ENCODE measurements at places on chromosomes 2 and 18.

GRCh38 chr2:67839668-67840067 lies 223.1 kb downstream of the C1D start:
- no peak for DNase-seq

DNA sequence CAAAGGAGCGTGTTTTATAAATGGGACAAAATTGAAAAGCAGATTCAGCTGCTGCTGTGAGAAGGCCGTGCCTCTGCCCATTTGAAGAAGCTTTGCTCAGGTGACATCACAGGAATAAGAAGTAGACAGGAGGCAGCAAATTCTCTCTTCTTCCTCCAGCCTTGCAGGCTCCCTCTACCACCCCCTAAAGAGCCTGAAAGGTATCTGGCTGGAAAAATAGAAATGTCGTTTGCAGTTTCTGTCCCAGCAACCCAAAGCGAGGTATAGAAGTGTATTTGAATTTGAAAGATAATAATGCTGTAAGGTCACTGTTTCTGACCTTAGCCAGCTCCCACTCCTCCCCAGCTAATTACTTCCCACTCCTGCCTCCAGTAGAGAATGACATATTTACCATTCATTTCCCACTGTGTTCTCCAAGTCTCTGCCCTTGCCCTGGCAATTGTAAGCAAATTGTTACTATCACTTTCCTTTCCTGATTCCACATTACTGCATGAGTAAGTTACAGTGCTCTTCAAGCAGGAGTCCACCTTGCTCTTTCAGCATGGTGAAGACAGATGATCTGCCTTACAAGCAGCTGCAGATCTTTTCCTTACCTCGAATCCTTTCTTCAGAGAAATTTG lies 56.8 kb upstream of the RASGRP3 start:
- DNase-seq, result no peak

DNA sequence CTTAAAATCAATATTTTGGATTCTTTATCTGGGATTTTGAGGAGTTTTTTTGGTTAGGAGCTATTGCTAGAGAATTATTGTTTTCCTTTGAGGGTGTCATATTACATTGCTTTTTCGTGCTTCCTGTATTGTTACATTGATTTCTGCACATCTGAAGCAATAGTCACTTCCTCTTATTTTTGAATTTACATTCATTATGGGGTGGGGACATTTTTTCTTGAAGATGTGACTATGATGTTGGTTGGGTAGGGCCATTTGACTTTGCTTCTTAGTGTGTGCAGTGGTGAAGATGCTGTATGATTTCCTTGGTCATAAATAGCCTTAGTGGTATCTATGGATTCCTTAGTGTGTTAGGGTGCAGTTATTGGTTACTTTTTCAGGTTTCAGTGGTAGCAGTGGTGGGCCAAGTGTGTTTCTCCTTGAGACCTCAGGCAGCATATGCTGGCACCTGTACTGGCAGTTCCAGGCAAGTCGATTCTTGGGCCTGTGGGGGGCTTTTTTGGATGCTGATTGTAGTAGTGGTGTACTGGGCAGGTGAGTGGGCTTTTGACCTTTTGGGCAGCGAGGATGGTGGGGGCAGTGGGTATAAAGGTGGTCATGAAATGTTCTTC lies 61.8 kb downstream of the ARHGAP25 start:
- DNase-seq, result no peak

DNA sequence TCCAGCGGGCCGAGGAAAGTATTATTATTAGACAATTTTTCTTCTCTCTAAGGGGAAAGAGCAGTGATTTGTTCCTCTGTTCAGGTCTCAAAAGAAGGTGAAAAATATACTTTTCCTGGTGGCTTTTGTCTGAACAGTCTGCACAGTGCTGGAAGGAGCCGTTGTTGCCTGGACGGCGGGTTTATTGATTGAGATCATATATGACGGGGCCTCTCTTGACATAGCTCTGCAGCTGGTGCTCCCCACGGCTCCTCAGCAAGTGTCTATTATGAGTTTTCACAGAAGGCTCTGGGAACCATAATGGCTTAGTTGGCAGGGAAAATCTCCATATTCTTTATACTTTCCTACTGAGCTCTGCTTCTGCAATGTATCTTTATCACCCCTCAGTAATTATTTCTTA lies 42.9 kb downstream of the FSHR start:
- no peak for DNase-seq

- DNase-seq, result no peak
Observed at GRCh38 chr2:120855855-120856405, 120.3 kb downstream of the GLI2 start.

DNA sequence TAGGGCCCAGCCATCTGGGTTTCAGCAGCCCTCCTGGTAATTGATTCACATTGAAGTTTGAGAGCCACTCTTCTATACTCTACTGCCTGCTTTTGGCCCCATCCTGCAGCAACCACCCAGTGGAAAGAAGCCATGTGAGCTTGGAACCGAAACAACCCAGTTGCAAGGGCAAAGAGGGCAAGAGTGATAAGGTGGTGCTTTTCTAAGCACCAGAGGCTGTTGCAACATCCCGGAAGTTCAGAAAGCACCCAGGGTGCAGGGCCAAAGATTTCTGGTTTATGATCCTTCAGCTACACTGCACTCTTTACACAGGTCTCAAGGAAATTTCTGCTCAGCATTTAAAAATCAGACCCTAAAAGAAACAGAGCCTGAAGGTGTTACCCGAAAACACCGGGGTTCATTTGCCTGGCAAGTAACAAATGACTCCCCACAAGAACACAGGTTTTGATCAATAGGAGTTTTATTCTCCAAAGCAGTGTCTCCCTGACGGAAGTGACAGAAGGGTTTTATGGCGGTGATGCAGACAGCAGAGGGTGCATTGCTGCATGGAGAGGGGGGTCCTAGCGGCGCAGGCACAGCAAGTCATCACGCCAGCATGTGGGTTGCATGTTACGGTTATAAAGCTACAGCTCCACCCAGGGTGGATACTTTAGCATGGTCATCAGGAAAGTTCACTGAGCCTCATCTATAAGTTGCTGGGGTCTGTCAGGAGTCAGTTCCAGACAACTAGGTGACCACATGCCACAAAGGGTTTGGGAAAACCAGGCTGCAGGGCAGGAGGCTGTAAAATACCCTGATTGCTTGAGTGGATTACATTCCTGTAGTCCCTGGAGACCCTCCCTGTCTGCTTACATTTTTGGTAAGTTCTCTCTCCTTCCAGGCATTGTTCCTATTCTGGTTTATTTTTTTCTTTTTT lies 28.8 kb upstream of the TMEM37 start:
- no peak for DNase-seq

GRCh38 chr2:41829052-41829451 lies 218.8 kb upstream of the PKDCC start:
- DNase-seq, result no peak

- DNase-seq, result no peak
Observed at GRCh38 chr2:173079141-173079540, 3.5 kb downstream of the MAP3K20 start.

GRCh38 chr2:19462256-19462645 lies 103.8 kb upstream of the OSR1 start:
- no peak for DNase-seq

DNA sequence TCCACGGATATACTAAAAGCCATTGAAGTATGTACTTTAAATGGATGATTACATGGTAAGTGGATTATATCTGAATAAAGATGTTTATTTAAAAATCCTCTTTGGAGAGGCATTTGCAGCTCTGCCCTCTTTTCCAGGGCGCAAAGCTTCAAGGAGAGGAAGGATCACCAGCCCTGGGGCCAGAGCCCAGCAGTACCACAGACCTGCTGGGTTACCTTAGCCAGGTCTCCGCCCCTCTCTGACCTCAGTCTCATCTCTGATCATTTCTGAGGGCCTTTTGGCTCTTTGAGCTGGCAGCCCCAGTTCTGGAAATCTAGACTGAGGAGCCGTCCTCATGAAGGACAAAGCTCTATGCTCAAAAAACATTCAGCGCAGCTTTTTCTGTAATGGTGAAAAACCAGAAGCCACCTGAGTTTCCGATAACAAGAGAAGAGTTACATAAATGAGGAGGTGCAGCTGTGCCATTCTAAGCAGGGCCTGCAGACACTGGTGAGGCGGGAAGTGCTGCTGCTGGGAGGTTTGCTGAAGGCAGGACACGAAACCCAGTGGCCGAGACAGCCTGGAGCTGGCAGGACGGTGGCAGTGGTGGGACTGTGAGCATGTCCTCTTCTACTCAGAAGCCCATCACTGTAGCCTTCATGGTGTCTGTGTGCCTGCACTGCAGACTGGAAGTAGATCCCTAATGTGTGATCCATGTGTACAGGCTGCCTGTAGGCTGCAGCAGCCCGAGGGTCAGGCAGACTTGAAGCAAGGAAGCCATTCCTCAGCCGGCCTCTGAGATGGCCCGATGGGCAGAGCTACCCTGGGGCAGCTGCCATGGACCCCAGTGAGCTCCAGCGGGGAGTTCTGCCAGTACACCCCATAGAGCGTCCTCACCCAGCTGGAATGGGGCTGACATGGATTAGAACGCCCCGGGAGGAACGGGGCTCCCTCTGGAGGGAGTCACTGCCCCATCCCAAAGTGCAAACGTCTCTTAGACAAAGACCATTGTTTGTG lies 27.7 kb downstream of the ADRA2B start:
- peak; percentile 7 for DNase-seq

GRCh38 chr2:226773291-226773690 lies 26.3 kb downstream of the IRS1 start:
- DNase-seq, result no peak

- no peak for DNase-seq
Observed at GRCh38 chr2:134314681-134315368, 61.0 kb downstream of the MGAT5 start.

DNA sequence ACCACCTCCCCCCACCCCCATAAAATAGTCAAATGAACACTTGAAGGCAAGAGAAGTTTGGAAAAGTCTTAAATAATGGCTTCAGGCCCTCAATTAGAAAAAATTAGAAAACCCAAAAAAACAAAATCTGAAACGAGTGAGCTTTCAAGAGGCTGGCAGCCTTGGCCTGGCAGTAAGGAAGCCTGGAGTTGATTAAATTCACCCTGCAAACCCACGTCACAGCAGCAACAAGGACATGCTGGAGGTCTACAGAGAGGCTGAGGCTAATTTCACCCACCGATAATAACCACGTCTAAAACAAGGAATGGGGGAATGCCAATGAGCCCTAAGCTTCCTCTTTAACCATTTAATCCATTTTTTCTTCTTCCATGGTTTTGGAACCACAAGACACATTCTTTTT lies 122.7 kb upstream of the SMAD7 start:
- no peak for DNase-seq

DNA sequence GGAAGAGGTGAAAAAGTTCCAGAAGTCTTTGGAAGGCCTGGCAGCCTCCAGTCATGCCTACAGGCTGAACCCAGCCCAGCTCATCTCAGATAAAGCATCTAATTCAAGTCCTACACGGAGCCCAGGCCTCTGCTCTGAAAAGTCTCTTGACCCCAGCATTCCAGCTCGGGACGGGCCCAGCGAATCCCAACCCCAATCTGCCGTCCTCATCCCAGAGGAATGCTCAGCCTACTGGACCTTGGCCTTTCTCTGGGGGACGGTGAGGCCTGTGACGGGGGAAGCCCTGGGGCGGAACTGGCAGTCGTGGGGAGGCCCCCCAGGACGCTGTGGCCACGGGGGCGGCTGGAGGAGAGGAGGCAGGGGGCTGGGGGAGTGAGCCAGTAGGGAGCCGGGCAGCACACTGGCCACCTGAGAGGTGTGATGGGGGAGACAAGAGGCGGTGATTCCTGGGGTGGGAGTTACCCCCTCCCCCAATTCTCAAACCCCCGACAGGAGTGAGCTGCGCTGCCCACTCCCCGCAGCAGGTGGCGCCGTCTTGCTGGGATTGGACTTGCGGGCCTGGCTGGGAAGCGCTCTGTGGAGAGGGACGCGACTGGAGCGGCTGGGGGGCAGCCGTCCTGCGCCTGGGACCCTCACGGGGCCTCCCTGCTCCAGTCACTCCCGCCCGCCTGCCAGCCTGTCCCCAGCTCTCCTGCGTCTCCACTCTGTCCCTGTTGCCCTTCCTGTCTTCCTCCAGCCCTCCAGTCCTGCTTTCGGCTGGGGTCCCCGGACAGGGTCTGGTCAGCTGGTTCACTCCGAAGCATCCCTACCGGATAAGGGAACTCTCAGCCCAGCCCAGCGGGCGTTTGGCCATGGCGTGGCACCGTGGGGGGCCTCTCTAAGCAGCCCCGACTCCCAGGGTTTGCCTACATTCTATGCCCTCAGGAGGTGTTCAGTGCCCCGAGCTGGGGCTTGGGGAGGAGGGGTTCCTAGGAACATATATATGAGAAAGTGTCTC lies 182.6 kb upstream of the HAAO start:
- DNase-seq, result peak; percentile 41

DNA sequence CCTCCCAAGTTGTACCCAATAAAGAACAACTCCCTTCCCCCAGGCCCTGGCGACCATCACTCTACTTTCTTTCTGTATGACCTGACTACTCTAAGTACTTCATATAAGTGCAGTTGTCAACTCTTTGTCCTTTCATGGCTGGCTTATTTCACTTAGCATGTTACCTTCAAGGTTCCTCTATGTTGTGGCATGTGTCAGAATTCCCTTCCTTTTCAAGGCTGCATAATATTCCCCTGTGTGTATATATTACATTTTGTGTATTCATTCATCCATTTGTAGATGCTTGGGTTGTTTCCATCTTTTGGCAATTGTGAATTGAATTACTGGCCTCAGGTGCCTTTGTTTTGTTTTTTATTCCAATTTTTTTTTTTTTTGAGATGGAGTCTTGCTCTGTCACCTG lies 181.9 kb upstream of the RAB12 start:
- DNase-seq, result no peak

DNA sequence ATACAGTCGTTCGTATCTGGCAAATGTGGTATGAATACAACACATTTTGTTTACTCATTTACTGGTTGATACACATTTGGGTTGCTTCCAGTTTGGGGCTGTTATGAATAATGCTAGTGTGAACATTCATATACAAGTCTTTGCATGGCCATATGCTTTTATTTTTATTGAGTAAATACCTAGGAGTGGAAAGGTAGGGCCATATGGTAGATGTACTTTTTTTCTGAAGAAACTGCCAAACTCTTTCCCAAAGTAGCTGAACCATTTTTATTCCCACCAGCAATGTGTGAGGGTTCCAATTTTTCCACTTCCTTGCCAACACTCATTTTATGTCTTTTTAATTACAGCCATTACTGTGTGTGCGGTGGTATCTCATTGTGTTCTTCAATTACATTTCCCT lies 496.2 kb upstream of the NRXN1 start:
- DNase-seq, result no peak

DNA sequence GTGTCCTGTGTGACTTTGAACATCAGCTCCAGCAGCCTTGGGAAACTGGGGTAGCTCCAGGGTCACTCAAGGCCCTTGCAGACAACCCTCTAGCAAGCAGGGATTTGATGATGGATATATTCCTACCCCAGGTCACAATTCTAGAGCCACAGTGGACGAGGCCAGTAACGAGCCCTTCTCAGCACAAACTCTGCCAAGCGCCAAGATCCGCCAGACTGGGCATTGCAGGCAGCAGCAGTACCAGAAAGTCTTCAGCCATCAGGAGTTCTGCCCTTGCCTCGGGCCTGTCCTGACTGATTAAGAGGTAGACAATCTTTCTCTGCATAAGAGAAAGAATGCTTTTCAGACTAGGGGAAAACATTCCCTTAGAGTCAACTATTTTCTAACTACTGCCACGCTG lies 259.1 kb downstream of the FBXO15 start:
- no peak for DNase-seq

Data from activated CD4-positive, alpha-beta T cell treated with anti-CD3 and anti-CD28 coated beads for 1 hour (primary cell).